CD4-positive, alpha-beta T cell treated with Interleukin-6 at 100 ng/mL for 8 hours (primary cell): ENCODE measurements at places on chromosomes 1 and 21.

DNA sequence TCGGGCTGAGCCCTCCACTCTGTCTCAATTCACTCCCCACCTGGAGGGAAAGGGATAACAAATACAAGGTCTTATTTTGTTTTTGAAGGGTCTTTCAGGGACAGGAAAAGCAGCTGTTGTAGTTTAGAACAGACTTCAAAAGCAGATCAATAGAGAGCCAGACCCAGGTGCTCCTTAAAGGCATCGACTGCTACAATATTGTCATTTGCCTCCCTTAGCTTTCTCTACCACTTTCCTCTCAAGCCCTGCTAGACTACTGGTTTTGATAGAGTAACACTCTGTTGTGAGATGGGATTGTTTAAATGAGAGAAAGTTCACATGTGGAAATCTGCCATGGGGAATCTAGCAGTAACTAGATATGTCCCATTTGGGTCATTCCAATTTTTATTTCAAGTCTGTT lies 24.0 kb downstream of the RGS7 start:
- DNase-seq: no peak

DNA sequence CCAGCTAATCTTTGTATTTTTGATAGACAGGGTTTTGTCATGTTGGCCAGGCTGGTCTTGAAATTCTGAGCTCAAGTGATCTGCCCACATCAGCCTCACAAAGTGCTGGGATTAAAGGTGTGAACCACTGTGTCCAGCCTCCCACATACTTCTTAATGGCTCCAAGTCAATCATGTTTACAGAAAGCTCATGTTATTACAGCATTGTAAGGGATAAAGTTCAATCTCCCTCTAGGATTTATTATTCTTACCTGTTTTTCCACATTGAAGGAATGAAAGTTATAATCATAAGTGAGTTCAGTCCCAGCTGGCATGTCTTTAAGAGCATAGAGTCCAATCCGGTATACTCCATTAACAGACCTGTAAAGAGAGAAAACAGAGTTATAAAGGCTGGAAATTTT lies 39.4 kb downstream of the RUSC1 start:
- DNase-seq: no peak

DNA sequence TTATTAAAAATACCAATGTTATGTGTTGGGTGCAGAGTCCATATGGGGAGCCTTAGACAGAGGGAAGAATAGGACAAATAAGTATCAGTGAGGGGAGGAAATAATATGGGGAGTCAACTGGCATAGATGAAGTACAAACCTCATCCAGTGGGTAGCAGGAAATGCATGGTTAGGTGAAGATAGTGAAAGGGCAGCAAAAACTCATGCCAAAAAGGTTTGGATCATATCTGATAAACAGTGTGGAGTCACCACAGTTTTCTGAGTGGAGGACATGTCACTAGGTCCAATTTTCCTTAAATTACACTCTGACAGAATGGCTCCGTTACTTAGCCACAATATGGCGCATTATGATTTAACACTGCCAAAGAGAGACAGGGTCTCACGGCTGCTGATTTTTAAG lies 10.3 kb downstream of the DUSP23 start:
- no peak for DNase-seq

DNA sequence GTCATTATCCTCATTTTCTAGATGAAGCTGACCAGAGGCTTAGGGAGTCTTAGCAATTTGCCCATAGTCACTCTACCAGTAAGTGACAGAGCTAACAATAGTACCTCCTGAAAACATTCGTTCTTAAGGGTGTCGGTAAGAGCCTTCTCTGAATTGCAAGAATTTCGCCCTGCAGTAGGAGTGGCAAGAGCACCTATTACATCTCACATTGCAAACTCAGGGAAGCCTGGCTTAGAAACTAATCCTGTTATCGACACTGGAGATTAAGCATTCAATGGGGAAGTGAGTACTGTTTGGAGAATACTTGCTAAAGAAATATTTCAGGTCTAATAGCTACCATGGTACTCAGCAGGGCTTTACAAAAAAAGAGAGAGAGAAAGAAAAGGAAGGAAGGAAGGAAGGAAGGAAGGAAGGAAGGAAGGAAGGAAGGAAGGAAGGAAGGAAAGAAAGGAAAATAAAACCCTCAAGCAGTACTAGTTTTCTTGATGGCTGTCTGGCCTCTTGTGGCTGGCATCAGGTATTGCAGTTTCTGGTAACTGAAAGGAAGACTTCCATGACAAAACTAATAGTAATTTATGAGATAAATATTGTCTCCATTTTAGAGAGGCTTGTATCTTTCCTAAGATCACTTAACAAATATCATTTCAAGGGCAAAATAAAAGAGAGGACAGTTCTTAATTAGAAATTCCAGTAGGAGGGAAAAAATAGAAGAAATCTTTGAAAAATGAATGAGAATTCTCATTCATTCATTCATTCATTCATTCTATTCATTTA lies 10.4 kb downstream of the C1orf226 start:
- DNase-seq: no peak

- DNase-seq: no peak
These were observed 68.3 kb downstream of the SLC16A1 start for GRCh38 chr1:112887599-112888283.

DNA sequence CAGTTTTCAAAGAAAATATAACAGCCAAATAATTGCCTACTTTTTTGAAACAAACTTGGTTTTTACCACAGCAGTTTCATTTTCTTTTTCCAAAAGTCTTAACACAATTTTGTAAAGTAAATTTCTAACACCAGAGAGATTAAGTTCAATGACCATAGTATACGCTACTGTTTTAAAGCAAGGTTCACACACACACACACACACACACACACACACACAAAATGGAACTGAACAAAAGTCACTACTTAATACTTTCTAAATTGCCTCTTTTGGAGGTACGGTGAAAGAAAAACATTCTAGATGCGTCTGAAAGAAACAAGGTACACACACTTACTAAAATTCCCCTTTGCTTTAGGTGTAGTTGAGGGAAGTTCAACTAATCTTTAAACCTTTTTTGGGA lies 30.1 kb downstream of the C21orf91 start:
- DNase-seq: no peak

GRCh38 chr1:80566123-80566522 lies 1234.6 kb upstream of the ADGRL2 start:
- no peak for DNase-seq

DNA sequence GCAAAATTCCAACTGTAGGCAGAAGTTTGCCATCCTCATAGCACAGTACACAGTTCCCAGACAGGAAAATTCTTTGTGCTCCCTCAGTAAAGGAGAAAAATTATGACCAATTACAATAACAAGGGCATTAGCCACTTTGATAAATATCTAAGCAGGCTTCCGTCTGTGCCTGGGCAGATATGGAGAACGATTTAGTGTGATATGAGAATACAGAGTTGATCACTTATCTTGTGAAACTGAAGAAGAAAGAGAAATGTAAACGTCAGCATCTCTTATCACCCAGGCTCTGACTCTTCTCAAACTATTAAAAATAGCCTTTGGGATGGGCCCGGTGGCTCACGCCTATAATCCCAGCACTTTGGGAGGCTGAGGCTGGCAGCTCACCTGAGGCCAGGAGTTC lies 54.5 kb upstream of the TIAM1 start:
- no peak for DNase-seq

- no peak for DNase-seq
These were observed 227.9 kb downstream of the CENPF start for GRCh38 chr1:214830941-214831340.

DNA sequence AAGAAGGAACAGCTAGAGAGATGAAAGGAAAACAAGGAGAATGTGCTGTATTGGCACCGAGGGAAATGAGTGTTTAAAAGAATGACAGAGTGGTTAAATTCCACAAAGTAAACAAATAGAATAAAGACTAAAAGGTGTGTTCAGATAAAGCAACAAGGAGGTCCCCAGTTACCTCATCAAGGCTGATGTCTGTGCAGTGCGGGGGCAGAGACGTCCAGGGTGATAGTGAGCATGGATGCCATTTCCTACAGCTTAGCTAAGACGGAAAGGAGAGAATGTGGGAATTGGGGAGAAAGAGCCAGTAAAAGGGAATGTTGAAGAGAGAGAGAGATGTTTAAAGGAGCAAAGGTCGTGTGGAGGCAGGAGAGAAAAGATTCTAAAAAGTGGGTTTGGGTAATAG lies 15.5 kb downstream of the LMOD1 start:
- no peak for DNase-seq

GRCh38 chr1:3785456-3786157 lies 10.7 kb downstream of the LRRC47 start:
- no peak for DNase-seq

GRCh38 chr1:234942879-234943506 lies 185.6 kb downstream of the TOMM20 start:
- DNase-seq: no peak

DNA sequence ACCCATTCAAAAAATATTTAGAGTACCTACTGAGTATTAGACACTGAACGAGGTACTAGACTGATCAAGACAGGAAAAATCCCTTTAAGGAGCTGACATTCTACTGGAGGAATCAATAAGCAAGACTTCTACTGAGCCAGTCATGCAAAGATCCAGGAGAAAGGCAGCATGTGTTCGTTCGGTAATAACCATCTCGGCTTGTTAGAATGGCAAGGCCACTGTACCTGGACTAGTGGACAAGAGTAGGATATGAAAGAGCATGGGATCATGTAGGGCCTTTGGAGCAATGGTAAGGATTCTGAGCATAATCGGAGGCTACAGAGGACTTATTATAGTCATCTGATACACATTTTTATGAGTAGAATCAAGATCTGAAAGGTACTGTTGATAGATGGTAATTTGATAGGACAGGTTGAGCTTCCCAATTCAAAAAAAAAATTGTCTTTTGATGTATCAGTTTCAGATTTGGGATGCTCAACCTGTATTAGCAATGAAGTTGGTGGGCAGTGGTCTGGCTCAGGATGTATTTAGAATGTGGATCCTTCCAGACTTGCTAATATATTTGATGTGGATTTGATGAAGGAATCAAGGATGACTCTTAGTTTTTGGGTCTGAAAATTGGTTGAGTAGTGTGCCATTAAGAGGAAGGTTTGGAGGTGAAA lies 2.3 kb downstream of the COX20 start:
- DNase-seq: no peak

DNA sequence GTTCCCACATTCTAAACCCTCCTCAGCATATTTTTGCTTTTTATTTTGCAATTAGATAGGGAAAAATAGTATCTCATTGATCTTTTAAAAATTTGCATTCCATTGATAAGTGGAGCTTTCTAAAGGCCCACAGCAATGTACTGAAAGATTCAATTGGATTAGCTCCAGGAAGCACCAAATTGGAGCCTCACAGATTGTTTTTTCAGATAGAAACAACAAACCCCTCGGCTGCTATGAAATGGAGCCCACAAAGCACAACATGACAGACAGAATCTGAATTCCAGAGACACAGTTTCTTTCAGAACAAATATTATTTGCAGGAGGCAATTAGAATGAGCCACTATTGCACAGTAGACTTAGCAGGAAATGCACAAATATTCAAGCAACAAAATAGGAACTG lies 58.9 kb upstream of the KIF26B start:
- DNase-seq: no peak

- DNase-seq: no peak
These were observed 2.0 kb downstream of the SYDE2 start for GRCh38 chr1:85198864-85199263.

GRCh38 chr1:107187399-107187798 lies 46.6 kb downstream of the NTNG1 start:
- no peak for DNase-seq

- no peak for DNase-seq
These were observed 687.7 kb upstream of the ADGRL4 start for GRCh38 chr1:79694241-79694640.

DNA sequence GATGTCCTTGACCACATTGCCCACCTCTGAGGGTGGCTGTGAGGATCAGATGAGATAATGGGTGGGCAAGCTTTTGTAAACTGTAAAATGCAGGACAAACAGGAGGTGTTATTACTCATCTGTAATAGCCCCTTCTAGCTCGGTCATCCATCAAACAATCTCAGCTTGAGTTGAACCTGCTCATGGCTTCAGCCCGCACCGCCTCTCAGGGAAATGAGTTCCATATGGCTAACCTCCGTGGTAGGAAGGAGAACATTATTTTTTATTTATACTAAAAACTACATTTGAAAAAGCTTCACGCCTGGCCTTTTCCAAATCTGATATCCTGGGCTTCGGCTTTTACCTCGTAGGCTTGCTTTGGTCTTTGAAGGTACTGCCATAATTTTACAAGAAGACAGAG lies 116.2 kb upstream of the USP24 start:
- no peak for DNase-seq

GRCh38 chr1:115655306-115655663 lies 13.5 kb downstream of the VANGL1 start:
- DNase-seq: no peak

DNA sequence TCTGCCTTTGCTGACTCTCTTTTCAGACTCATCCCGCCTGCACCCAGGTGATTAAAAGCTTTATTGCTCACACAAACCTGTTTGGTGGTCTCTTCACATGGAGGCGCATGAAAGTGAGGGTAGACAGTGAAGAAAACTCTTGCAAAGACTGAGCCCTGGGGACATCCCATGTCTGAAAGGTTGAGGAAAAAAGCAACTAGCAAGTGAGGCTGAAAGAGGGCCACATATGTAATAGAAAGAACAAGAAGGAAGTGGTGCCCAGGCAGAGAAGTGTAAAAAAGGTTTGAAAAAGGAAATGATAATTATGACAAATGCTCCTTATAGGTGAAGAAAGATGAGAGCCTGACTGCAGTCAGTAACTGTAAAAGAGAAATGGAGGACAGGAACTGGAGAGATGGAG lies 115.9 kb upstream of the NEK7 start:
- DNase-seq: no peak

- peak; percentile 35 for DNase-seq
These were observed 15.9 kb upstream of the SRSF4 start for GRCh38 chr1:29197590-29197924.

DNA sequence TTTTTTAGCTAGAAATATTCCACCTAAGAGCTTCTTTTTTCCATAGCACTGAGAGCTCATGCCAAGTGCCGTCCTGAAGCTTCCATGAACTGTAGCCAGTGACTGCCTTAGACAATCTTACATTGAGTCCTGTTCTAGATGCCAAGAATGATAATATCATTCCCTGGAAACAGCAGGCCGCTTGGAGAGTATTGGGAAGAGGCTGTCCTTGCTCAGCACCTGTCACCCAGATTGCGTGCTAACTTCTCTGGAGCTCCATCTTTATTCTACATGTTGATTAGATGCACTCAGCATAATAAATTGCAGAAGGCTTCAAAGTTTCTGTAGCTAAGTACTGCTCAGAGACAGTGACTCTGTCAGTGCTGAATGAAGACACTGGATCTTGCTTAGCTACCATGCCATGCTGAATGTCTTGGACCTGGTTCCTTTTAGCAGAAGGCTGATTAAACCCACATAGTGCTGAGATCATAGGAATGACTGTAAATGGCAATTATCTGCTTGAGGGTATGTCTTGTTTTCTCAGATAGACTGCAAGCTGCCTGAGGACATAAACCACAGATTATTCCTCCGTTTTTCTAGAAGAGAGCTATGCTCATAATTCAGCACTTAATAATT lies 83.1 kb upstream of the IRF2BP2 start:
- DNase-seq: no peak

GRCh38 chr1:194474701-194475100 lies 1288.3 kb upstream of the B3GALT2 start:
- no peak for DNase-seq

- DNase-seq: no peak
These were observed 166.7 kb downstream of the ADGRL4 start for GRCh38 chr1:78839704-78840277.

- DNase-seq: no peak
These were observed 25.5 kb downstream of the CDC14A start for GRCh38 chr1:100377590-100378361.
